ENCODE measurements at places on chromosomes 1 and 21.

DNA sequence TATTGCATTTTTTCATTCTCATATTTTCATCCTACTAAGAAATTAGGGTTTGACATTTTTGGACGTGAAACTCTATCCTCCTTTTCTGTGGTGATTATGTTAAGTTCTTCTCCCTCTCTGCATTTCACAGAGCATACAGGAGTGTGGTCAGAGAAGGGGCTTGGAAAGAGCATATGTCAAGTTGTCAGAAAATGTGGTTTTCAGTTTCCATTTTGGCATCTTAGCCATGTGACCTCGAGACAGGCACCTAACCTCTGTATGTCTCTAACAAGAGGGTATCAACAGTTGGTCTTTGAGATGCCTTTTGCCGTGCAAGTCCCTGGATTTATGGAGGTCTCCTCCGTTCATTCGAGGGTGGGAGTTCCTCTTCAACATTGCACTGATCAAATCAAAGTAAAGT lies 140.7 kb downstream of the CYYR1 start:
- DNase-seq, result peak; percentile 68

DNA sequence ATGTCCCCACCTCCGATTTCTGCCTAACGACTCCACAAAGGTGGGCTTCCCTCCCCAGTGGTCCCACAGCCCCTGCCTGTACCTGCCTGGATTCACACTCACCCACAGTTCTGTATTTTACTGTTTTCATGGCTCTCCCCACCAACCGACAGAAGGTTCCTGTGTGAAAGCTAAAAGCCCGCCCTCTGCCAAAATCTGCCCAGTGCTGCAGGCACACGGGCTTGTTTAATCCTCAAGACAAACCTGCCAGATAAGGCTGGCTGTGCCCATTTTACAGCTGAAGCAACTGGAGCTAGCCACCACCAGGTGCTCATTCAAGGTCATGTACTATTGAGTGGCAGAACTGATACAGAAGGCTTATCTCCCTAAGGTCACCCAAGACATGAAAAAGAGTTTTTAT lies 114.5 kb downstream of the HIVEP3 start:
- no peak for DNase-seq

DNA sequence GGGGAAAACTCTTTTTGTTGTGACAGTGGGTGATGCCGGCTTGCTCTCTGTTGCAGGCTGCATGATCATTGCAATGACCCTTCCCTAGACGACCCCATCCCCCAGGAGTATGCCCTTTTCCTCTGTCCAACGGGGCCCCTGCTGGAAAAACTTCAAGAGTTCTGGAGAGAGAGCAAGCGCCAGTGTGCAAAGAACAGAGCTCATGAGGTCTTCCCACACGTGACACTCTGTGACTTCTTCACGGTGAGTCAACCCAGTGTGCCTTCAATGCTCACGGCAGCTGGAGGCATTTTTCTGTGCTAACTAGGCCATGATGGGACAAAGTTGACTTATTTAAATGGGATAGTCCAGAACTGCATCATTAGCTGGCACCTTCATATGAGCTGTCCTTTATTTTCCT lies 5.7 kb downstream of the UBASH3A start:
- DNase-seq, result no peak

DNA sequence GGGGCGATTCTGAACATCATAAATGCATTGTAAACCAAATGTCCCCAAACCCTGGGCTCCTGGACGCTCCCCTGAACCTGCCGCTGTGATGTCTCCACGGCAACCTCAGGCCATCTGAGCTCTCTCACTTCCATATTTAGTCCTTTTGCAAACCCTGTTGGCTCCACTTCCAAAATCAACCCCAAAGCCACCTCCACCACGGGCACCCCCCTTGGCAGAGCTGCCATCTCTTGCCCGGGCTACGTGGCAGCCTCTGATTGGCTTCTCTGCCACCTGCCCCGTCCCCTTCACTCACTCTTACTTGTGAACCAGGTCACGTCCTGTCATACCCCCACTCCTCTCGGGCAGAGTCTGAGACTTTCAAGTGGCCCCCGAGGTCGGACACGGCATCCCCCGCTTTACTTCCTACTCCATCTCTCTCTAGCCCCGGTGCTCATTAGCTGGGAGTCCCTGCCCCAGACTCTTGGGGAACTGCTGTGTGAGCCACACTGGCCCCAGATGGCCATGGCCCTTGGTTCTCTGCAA lies 15.8 kb downstream of the PRXL2B start:
- DNase-seq, result no peak

GRCh38 chr1:2375923-2376260 lies 15.5 kb downstream of the MORN1 start:
- DNase-seq, result no peak

- no peak for DNase-seq
Measured at GRCh38 chr1:214321705-214322453, 40.9 kb downstream of the SMYD2 start.

- no peak for DNase-seq
Measured at GRCh38 chr1:45543581-45544417, 6.8 kb upstream of the AKR1A1 start.

- no peak for DNase-seq
Measured at GRCh38 chr1:204398197-204399125, 13.2 kb downstream of the PPP1R15B start.

DNA sequence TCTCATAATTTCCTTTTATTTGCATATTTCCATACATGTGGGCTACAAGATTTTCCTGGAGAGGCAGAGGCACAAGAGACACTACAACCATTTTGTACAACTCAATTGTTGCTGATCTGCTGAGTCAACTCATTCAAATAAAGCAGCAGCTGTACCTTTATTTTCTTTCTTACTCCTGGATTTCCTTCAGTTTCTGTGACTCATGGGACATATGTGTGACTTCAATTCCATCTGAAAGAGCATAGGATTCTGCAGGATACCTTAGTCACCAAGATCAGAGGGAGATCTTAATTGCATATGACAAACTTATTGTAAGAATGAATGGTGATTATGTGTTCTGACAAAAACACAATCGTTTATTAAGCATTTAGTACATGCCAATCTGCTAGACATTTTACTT lies 2219.4 kb downstream of the NCAM2 start:
- DNase-seq, result no peak

- DNase-seq, result peak; percentile 29
Measured at GRCh38 chr1:38465460-38465859, 394.1 kb downstream of the RRAGC start.

GRCh38 chr1:91201694-91202093 lies 179.9 kb upstream of the ZNF644 start:
- DNase-seq, result no peak

DNA sequence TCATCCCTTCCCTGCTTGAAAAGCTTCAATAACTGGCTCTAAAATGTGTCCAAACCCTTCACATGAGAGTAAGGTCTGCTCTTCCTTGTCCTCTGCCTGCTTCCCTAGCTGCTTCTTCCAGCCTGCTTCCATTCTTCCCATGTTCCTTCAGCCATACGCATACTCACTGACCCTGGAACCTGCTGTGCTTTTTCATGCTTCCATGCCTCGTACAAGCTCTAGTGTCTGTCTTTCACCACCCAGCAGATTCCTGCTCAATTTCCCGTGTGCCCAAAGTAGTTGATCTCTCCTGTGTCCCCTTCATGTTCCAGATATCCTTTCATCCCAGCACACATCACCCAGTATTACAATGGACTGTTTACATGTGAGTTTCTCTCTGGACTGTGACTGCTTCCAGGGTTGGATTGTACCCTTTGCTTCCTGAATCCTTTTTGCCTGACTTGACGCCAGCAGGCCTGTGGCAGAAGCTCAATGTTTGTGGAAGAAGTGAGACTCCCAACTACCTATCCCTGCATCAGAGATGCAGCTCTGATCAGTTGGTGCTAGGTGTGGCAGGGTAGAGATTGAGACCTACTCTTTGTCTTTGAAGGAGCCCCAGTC lies 35.9 kb upstream of the RNF19B start:
- DNase-seq, result no peak

- peak; percentile 72 for DNase-seq
Measured at GRCh38 chr1:178563099-178563820, 50.4 kb downstream of the TEX35 start.

DNA sequence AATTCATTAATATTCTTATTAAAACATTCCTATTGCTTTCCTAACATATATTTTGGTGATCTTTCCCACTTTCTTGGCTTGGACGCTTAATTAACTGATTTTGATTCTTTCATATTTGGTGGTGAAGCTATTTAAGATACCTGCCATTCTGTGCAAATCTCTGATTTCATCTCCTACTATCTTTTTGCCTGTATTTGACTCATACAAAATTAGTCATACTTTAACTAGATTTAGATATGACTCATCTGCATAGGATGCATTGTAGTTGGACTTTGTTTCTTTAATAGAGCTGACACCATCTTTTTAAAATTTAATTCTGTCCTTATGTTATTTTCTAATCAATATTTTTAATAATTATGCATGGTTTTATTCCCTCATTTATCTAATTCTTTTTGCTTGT lies 93.8 kb upstream of the PLPPR4 start:
- DNase-seq, result no peak

Measured in esophagus muscularis mucosa (tissue), 4 donors.